GM23338 (cell line): ENCODE measurements at places on chromosomes 1 and 21. TPM values are rescaled to one million over a fixed set of nuclear protein-coding genes. Genes with fewer than 3 reads are reported as not detected.

- peak; percentile 81 for DNase-seq
These were observed 2.4 kb downstream of the PLPP3 start for GRCh38 chr1:56576880-56577405.

- no peak for DNase-seq
These were observed 12.6 kb downstream of the SLAMF8 start for GRCh38 chr1:159839116-159839849.

GRCh38 chr1:214449371-214449770 is 102.0 kb downstream of the PTPN14 start:
- no peak for DNase-seq

SLC35A3 gene
- polyA plus RNA-seq: 7.6 and 8.4 TPM in 2 replicates

DNA sequence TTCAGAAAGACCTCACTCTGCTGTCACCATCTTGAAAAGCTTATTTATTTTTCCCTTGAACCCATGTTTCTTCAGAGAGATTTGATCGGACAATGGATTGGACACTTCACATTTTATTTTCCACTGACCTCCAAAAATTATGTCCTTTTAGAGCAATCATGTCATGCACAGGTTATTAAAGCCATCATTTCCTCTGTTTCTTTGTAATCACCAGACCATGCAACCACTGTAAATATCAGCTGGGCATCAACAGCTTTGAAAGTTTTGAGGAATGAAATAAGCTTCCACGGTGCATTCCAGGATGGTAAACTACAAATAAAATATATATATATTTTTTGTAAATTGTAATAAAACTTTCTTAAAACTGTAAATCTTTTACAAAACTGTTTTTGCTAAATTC is 144.1 kb upstream of the ADAMTS5 start:
- no peak for DNase-seq

LMX1A gene
- not detected in 2 replicates for polyA plus RNA-seq

MSTO1 gene
- polyA plus RNA-seq: 42.2 and 43.5 TPM in 2 replicates

DNA sequence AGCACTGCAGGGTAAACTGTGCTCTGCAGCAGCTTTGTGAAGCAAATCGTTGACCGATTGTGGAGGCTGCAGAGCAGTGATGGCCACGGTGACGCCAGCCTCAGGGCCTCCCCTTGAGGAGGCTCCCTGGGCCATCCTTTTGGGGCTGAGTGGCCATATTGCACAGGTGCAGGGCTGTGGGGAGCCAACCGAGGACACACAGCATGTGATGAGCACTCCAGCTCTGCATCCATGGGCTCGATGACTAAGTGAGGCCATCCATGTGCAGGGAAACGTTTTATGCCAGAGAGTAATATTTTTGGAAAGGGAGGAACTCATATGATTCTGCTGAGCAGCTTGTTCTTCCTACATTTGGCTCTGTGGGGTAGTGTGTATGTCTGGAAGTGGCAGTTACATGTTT is 24.6 kb downstream of the KCNK1 start:
- DNase-seq: no peak

DNA sequence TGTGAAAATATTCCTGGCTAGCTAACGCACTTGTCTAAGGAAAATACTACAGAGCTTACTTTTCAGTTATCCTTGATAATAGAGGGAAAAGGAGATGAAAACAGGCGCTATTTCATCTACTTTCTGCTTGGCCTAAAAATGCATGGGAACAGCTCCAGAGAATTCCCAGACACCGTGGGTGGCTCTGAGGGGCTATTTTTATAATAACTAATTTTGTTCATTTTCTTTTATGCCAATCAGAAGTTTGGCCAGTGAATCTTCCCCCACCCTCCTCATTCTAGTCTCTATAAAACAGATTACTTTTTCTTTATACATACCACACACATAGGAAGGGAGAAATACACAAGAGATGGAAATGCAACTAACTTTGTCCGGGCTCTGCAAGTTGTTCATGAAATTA is 322.9 kb downstream of the SETD4 start:
- DNase-seq: no peak

HPCAL4 gene
- polyA plus RNA-seq: 0.08 and 0.12 TPM in 2 replicates

GRCh38 chr1:224592636-224593582 is 23.2 kb upstream of the CNIH3 start:
- DNase-seq: no peak

- DNase-seq: peak; percentile 85
These were observed 47.0 kb downstream of the SERINC2 start for GRCh38 chr1:31460027-31460426.

HSPB7 gene
- polyA plus RNA-seq: 0.13 and 0.97 TPM in 2 replicates

ZNF648 gene
- polyA plus RNA-seq: 0.23 and 0.24 TPM in 2 replicates

GRCh38 chr1:181772714-181773113 is 288.8 kb downstream of the ZNF648 start:
- no peak for DNase-seq

AGMAT gene
- polyA plus RNA-seq: 1.8 and 2.3 TPM in 2 replicates

DNA sequence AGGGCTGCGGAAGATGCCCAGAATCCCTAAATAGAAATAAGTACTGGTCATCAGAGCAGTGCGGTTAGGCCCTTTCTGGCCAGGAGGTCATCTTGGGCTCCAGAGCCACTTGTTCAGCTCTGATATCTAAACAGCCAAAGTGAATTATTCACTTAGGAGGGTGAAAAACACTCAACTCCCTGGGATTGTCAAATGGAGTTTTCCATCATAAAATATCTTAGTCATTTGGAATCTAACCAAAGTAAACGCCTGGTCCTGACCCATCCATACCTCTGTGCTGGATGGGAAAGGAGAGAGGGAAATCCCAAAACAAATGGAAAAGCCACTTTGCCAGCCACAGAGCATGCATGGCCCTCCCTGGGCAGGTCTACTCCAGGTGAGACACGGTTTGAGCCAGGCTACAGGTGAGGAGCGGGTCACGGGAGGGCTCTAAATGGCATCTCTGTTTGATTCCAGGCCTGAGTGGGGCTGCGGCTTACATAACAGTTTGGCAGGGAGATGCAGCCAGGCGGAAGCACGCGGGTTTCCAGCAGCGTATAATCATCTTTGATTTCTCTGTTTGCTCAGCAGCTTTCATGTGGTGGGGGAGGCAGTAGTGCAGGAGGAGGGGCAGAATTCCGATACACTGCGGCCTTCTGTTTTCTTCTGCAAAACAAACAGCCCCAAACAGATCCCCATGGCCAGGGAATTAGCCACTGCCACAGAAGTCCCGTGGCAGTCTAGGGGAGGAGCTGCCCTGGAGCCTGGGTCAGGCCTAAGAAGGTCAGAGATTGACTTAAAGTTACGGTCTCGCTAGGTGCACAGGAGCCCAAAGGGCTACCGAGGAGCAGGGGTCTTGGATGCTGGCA is 59.1 kb upstream of the ZNF648 start:
- DNase-seq: no peak

ARMH1 gene
- 1.0 TPM in 1 of 2 replicates, not detected in the other for polyA plus RNA-seq

DNA sequence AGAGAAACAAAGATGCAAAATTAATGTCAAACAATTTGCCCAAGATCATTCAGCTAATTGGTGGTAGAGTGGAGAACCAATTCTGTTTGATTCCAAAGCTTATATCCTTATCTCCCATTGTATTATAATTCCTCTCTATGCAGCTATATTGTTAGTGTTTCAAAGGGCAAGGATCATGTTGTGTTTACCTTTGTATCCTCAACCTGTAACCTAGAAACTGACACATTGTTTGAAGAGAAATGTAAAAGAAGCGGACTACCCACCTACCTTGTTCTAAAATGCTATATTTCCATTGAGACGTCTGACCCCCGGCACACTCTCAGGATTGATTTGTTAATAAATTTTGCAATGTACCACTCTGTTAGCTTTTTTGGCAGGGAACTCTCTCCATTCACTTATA is 9.3 kb downstream of the RAVER2 start:
- DNase-seq: no peak

CLDN17 gene
- not detected in 2 replicates for polyA plus RNA-seq

- no peak for DNase-seq
These were observed 19.0 kb downstream of the SOD1 start for GRCh38 chr21:31678478-31678877.

- DNase-seq: no peak
These were observed 147.9 kb downstream of the RASAL2 start for GRCh38 chr1:178241837-178242236.

GRCh38 chr1:46749921-46750404 is 31.0 kb upstream of the EFCAB14 start:
- no peak for DNase-seq

DNA sequence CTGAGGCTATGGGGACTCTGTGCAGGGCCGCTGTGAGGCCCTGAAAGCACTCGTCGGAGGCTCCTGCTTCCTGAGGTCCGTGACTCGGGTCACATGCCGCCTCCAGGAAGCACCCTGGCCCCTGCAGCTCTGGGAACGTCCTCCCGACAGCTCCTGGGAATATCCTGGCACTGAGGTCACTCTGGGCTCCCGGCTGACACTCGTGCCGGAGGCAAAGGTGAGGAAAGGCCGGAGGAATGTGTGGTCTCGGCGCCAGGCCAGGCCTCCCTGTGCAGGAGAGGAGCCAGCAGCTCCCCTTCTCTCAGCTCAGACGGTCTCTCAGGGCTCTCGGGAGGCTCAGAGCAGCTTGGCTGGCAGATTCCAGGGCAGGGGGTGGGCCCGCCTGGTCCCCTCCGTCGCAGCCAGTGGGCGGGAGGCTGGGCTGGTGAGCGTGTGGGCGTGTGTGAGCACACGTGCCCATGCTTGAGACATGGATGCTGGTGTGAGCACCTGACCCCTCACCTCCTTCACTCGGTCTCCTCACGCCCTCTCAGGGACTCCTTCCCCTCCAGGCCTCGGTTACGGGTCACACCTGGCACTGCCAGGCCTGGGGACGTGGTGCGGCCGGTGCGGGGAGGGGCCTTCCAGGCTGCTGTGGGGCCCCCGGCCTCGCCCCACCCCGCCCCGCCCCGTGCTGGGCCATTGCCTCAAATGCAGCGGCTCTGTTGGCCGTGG is 5.5 kb upstream of the RNF223 start:
- DNase-seq: peak; percentile 77

GRCh38 chr21:15001113-15001512 is 63.7 kb downstream of the NRIP1 start:
- no peak for DNase-seq

GRCh38 chr1:184632415-184633175 is 122.1 kb downstream of the EDEM3 start:
- no peak for DNase-seq

- no peak for DNase-seq
These were observed 4.9 kb downstream of the PLCH2 start for GRCh38 chr1:2480986-2481364.

MROH7 gene
- polyA plus RNA-seq: not detected in 2 replicates

GRCh38 chr1:38508232-38508631 is 351.3 kb downstream of the RRAGC start:
- DNase-seq: peak; percentile 29

DNA sequence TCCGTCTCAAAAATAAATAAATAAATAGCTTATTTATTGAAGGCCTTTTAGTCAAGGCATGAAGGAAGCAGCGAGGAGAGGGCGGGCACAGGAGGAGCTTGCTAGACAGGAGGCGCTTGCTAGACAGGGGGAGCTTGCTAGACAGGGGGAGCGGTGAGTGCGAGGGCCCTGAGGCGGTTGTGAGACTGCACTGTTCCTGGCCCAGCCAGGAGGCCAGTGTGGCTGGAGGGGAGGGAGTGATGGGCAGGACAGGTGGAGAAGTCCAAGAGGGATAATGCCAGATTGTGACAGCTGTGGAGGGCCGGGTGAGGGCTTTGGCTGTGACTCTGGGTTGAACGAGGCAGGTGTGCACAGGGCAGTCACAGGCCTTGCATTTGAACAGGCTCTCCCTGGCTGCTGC is 18.2 kb downstream of the KIF17 start:
- DNase-seq: no peak

DNA sequence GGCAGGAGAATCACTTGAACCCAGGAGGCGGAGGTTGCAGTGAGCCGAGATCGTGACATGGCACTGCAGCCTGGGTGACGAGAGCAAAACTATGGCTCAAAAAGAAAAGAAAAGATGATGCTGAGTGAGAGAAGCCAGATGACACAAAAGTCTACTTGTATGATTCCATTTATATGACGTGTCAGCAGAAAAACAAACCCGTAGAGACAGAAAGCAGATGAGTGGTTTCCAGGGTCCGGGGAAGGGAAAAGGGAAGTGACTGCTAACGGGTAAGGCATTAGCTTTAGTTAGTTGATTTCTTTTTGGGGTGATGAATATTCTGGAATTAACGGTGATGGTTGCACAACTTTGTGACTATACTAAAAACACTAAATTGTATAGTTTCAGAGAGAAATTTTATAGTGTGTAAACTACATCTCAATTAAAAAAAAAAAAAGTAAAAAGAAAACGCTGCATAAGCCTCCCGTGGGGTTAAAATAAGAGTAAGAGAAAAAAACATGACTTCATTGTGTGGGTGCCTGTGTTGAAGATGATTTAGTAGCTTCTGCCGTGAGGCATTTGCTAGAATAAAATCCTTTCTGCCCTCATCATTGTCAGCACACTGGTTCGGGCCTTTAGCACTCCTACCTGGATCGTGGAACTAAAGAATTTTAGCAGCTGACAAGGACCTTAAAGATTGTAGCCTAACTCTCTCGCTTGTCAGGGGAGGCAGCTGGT is 24.7 kb upstream of the ATP5PO start:
- DNase-seq: no peak

S100PBP gene
- 21.9 and 30.6 TPM in 2 replicates for polyA plus RNA-seq

HSD3B2 gene
- polyA plus RNA-seq: not detected in 2 replicates

GRCh38 chr1:35120458-35121133 is 41.4 kb downstream of the ZMYM1 start:
- peak; percentile 59 for DNase-seq

- peak; percentile 83 for DNase-seq
These were observed 39.9 kb downstream of the PEX14 start for GRCh38 chr1:10514490-10515235.

TBX19 gene
- polyA plus RNA-seq: 0.76 and 0.85 TPM in 2 replicates

PTPN14 gene
- 18.0 and 18.7 TPM in 2 replicates for polyA plus RNA-seq

LENEP gene
- polyA plus RNA-seq: not detected in 2 replicates

ROR1 gene
- polyA plus RNA-seq: 53.8 and 59.7 TPM in 2 replicates

- DNase-seq: peak; percentile 76
These were observed 782 bp downstream of the CSDE1 start for GRCh38 chr1:114756949-114757454.
